ENCODE measurements at places on chromosomes 5 and 9. TPM values are rescaled to one million over a fixed set of nuclear protein-coding genes. Genes with fewer than 3 reads are reported as not detected.

GRCh38 chr9:73515216-73515615 lies 363.6 kb downstream of the ANXA1 start:
- no peak for DNase-seq

- DNase-seq: no peak
Observed at GRCh38 chr5:176508603-176509002, 28.6 kb downstream of the RNF44 start.

Gene OBP2B
- not detected for total RNA-seq

GRCh38 chr5:154430466-154430865 lies 15.3 kb upstream of the SAP30L start:
- no peak for DNase-seq

- DNase-seq: no peak
Observed at GRCh38 chr9:129851821-129852220, 16.6 kb downstream of the USP20 start.

GRCh38 chr5:55657443-55657842 lies 54.7 kb downstream of the SLC38A9 start:
- no peak for DNase-seq

- DNase-seq: no peak
Observed at GRCh38 chr9:35341021-35341420, 148.9 kb upstream of the RUSC2 start.

- peak; percentile 53 for DNase-seq
Observed at GRCh38 chr9:127828262-127829031, 25.8 kb downstream of the FPGS start.

- no peak for DNase-seq
Observed at GRCh38 chr5:179166886-179167841, 107.0 kb downstream of the ZNF354C start.

Data from HFFc6 (cell line).